ENCODE measurements at places on chromosomes 2 and 18. TPM values are rescaled to one million over a fixed set of nuclear protein-coding genes. Genes with fewer than 3 reads are reported as not detected.

DNA sequence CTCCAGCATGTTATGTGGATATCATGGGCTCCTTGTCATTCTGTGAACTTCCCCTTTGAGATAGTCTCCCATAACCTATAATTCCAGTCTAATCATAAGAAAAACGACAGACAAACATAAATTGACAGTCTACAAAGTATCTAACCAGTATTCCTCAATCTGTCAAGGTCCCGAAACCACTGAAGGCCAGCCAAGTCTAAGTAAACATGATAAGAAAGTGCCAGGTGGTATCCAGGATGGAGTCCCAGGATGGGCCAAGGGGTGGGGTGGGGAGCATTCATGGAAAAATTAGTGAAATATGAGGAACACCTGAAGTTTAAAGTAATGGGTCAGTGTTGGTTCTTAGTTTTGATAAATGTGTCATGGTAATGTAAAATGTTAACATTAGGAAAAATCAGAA is 355.5 kb downstream of the DPP10 start:
- no peak for DNase-seq

DNA sequence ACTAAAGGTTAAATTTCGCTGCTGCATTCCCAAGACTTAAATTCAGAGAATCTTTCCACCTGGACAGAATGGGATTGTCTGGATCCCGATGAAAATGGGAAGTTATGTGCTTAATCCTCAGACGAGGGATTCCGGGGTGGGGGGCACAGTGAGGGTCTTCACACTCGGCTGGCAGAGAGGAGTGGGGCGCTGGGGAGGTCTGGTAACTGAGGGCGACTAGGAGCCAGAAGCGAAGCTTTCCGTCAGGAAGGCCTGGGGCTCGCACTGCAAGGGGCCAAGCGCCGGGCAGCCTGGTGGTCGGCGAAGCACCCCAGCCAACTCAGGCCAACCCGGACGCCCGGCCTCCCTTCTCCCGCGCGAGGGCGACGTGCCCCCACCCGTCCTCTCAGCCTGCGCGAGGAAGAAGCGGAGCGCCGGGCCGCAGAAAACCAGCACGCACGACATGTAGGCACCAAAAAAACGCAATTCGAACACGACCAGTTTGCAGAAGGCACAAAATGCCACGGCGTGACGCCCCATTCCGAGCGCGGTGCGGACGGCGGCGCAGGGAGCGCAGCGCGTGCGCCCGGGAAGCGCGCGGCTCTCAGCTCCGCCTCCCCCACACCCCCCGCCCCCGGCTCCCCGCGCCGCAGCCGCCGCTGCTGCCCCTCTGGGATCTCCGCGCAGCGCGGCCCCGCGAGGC is 188.1 kb downstream of the ZEB2 start:
- DNase-seq: no peak

DNA sequence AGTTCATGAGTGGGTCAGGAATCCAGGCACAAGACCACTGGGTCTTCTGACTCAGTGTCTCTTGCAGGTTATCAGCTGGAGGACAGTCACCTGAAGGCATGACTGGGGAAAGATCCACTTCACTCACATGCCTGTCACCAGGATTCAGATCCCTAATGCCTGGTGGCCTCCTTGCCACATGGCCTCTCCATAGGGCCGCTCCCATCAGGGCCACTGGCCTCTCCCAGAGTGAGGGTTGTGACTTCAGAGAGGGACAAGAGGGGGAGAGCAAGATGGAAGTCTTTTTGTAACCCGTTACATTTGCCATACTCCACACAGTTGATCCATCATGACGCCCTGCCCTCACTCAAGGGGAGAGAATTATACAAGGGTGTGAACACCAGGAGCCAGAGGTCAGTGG is 13.0 kb upstream of the OTOS start:
- no peak for DNase-seq

DNA sequence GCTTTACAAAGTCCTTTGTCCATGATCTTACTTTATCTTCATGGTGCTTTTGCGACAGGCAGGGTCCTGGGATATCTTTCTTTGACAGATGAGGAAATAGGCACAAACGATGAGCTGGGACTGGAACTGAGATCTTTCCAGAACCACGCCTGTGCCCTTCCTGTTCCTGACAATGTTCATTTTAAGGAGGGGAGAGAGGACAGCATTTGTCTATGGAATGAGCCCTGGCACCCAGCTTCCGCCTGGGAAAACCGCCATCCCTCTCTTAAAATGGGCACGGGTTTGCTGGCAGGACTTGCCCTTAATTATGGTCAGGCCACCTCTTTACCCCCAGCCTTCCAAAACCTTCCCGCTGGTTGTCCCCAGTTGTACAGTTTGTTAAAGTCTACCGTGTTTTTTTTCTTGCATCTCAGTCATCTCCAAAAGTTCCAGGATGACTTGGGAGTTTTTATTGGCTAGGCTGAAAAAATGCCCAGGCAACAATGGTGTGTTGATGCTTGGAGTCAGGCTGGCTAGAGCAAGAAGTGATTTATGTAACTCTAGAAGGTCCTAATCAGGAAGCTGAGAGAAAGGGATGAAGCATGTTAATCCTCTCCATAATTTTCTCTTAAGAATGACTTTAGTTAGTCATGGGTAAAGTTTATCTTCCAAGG is 264.9 kb upstream of the EPAS1 start:
- no peak for DNase-seq

- no peak for DNase-seq
Observed at GRCh38 chr2:59706729-59707128, 846.7 kb downstream of the BCL11A start.

DNA sequence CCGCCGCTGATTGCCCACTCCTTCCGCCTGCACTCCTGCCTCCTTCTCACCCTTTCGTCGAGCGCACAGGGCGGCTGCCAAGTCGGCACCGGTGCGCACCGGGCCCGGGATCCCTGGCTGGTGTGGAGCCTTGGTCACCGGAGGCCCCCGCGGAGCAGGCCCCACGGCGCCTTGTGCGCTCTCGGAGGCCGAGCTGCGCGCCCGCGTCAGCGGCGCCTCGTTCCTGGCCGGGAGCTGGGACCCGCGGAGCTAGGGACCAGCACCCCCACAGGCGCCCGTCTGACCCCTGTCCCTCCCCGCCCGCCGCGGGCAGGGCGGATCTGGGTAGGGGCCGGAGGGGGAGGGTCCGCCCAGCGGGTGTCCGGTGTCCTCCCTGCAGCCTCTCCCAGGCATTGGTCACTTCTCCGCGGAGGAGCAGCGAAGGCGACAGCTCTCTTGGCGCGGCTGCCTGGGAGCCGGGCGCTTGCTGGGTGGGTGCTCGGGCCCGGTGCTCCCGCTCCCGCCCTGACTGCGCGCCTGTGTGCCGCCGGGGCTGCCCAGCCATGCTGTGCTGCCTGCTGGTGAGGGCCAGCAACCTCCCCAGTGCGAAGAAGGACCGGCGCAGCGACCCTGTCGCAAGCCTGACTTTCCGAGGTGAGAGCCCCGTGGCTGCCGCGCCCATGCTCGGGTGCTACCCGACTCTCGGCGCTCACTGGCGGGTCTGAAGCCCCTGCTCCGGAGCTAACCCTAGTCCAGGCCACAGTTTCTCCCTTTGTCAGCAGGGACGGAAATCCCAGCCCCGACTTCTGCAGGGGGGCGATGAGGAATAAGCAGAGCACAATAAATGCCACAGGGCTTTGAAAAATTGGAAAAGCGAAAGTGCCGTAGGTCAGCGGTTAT is 13.2 kb downstream of the DYSF start:
- no peak for DNase-seq

- DNase-seq: no peak
Observed at GRCh38 chr2:164275659-164276058, 345.6 kb downstream of the GRB14 start.

- DNase-seq: no peak
Observed at GRCh38 chr2:179274749-179275148, 10.1 kb upstream of the SESTD1 start.

DLGAP1 gene
- not detected for total RNA-seq

GRCh38 chr2:29462293-29462692 is 347.1 kb downstream of the CLIP4 start:
- no peak for DNase-seq

- no peak for DNase-seq
Observed at GRCh38 chr2:175742367-175742766, 259.7 kb downstream of the LNPK start.

GLI2 gene
- total RNA-seq: 4.0 TPM

DNA sequence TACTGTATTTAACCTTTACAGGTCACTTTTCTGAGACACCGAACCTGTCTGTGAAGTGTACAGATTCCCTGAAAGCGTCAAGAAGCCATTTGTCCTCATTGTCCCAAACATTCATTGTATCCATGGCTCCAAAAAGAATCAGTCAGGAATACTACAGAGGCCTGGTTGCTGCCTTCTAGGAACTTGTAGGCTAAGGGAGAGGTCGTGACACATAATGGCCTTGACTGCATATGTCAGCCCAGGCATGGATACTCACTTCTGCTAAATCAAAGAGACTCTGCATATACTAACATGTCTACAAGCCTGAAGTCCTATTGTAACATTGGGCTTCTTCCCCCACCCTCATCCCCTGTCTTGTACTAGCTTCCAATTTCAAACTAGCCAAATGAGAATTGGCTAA is 40.2 kb downstream of the ONECUT2 start:
- no peak for DNase-seq

DNA sequence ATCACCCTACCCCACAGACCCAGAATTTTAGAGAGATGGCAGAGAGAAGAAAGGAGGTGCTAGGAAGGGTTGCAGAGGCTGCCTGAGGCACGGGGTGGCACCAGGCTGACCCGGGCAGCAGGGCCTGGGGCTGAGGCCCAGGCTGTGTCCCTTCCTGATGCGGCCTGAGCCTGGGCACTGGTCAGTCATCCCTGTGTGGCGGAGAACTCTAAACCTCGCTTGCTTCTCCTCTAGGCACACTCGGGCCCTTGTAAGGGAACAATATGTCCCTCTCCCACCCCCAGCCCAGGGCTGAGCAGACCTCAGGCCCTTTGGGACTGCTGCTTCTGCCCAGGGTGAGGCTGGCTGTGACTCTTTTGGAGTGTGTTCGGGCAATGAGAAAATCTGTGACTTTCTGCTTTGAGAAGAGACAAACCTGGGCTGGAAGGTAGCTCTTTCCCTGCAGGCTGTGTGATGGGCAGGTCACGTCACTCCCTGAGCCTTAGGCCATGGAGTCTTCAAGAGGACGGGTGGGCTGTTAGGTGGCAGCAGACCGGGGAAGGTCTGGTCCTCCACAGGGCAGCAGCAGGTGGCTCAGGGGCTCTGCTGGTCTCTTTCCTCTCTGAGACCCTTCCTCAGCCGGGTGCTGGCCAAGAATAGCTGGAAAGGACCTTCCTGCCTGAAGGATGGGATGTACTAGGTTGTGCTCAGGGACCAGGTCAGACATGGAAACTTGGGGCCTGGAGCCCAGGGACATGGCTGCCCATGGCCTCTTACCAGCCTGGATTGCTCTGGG is 96.8 kb downstream of the GLI2 start:
- DNase-seq: no peak

OSR1 gene
- not detected for total RNA-seq

- no peak for DNase-seq
Observed at GRCh38 chr18:77632758-77633157, 383.1 kb downstream of the GALR1 start.

SOWAHC gene
- total RNA-seq: 9.2 TPM

DNA sequence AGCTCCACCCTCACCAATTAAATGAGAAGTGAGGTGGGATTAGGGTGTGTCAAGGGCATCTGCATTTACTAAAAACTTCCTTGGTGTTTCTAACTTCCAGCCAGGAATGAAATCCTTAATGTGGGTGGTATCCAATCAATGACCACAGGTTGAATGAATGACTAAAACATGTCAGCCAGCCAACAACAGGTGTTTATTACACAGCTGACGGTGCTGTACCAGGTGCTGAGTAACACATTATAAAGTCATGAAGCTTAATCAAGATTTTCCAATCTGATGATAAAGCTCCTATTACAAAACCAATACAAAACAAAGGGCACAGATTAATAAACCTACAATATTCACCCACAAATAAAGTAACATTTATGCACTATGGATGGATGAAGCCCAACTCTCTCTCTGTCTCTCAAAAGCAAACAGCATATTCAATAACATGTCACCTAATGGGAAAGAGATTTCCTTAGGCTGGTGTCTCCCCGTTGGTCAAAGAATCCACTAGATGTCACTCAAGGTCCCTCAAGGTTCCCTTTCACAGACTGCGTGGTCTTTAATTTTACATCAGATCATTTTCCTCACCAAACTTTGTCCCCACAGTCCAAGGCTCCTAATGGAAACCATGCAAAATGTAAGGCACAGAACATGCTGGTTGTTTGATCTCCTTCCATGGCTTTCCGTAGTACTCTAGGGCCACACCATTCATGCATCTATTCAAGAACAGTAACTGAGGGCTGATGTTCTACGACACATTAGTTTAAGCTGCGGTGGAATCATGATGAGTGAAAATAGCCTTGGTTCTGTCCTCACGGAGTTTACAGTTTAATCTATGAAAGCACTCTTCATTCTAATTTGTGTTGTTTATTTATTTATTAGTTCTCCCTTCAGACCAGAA is 6.4 kb upstream of the PTPN4 start:
- DNase-seq: no peak

SPDYA gene
- total RNA-seq: not detected

- no peak for DNase-seq
Observed at GRCh38 chr18:49013961-49014604, 63.3 kb upstream of the SMAD7 start.

DNA sequence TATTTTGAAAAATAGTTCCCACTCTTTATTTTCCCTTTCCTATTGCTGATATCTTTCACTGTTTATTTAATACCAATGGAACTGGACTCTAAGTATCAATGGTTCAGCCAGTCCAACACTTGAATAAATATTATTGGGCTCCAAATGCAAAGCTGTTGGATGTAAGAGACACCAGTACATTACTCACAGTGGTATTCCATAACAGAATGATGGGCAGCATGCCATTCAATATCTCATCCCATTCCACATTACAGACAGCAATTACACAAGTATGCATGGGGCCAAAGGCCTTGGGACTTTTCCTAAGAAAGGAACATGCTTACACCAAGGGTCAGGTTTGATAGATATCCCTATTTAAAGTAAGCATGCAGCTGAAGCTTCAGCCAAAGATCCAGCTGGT is 231.9 kb downstream of the RND3 start:
- no peak for DNase-seq

- DNase-seq: no peak
Observed at GRCh38 chr18:48874233-48874632, 76.5 kb downstream of the SMAD7 start.

- DNase-seq: no peak
Observed at GRCh38 chr2:45470531-45470930, 140.5 kb downstream of the SRBD1 start.

CHPF gene
- total RNA-seq: 122 TPM

ASB18 gene
- not detected for total RNA-seq

GRCh38 chr18:12049978-12050811 is 43.4 kb upstream of the ANKRD62 start:
- DNase-seq: no peak

GRCh38 chr18:9428862-9429661 is 46.3 kb upstream of the RALBP1 start:
- DNase-seq: no peak

- no peak for DNase-seq
Observed at GRCh38 chr2:10059016-10059351, 15.6 kb downstream of the KLF11 start.

GRCh38 chr18:7789856-7790552 is 222.9 kb downstream of the PTPRM start:
- peak; percentile 31 for DNase-seq

GAD1 gene
- total RNA-seq: 5.6 TPM
